ENCODE measurements at places on chromosomes 7 and 10. TPM values are rescaled to one million over a fixed set of nuclear protein-coding genes. Genes with fewer than 3 reads are reported as not detected.

- peak; percentile 27 for DNase-seq
Measured at GRCh38 chr7:84509522-84509921, 314.9 kb upstream of the SEMA3A start.

DNA sequence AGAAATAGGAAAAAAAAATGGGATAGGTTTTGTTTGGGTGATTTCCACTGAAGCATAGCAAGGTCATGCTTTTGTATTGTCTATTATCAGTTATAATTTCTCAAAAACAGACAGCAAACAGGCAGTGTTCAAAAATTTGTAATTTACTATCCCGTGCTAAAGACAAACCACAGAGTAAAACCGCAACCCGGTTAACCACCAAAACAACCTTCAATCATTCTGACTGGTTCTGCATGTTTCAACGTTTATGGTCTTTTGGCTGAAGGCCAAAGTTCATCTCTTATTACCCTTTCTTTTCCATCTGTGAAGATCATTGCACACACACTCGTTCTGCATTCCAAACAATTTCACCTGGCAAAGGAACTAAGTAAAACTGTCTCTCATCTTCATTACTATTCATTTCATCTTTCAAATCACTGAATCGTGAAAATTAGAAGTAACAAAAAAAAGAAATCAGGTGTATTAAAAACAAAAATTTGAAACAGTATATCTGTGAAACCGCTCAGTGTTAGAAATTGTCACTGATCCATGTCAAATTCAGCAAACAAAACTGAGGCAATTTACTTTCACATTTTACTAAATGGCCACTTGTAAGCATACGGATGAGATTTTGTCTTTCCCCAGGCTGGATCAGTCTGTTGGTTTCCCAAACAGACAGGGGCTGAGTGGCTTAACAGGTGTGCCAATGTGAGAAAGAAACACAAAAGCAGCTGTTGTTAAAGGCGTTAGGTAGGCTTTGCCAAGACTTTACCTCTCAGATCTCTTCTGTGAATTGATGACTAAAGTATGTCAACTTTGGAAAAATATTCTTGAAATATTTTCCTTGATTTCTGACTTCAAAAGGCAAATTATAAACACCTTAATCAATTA lies 539.6 kb downstream of the CNTNAP2 start:
- no peak for DNase-seq

DNA sequence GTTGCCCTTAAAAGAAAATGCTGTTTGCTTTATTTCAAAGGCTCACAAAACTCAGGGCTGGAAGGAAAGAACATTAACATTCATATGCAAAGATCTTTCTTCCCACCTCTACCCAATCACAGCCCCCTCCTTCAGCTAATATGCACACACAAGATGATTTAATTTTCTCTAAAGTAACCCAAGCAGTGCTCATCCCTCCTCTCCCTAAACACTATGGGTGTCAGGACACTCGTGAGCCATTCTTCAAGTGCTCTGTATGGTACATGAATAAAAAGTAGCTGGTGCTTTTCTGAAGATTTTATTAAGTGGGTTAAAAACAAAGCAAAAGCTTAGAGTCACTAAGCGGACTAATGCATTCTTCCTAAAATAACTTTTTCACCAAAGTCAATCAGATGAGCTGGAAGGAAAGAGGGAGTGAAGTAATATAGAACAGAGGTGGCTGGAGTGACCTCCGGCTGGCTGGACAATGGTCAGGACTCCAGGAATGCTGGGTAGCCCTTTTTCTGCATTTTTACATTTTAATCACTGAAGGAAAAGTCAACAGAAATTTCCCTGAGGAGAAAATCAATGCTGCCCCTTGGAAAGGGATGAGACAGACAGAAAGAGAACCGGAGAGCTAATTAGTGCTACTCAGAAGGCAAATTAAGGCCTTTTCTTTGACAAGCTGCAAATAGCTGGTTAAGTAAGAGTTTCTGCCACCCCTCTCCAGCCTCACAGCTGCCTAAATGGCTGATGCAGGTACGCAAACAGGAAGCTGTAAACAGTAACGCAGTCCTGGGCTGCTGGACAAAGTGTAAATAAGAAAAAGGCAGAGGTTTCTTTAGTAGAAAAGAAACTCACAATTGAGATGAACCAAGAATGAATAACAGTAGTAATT lies 6.6 kb downstream of the DGKI start:
- no peak for DNase-seq

GRCh38 chr7:45217358-45217757 lies 59.8 kb downstream of the RAMP3 start:
- DNase-seq, result no peak

DNA sequence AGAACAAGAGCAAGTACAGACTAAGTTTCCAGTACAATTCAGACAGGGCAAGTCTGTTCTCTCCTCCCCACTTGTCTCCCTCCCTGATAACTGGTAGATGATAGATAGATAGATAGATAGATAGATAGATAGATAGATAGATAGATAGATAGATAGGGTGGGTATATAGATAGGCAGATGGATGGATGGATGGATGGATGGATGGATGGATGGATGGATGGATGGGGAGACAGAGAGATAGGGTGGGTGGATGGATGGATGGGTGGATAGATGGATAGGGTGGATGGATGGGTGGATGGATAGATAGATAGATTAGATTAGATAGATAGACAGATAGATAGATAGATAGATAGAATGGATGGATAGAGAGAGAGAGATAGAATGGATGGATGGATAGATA lies 152.8 kb upstream of the MKLN1 start:
- DNase-seq, result no peak

GRCh38 chr10:55400075-55400849 lies 599.2 kb upstream of the PCDH15 start:
- peak; percentile 8 for DNase-seq

GRCh38 chr7:44149571-44150465 lies 8.7 kb upstream of the MYL7 start:
- DNase-seq, result peak; percentile 62

- DNase-seq, result no peak
Measured at GRCh38 chr7:92228100-92228499, 17.6 kb downstream of the KRIT1 start.

- DNase-seq, result peak; percentile 16
Measured at GRCh38 chr10:106716381-106716780, 448.1 kb downstream of the SORCS1 start.

Gene C10orf105
- 0.20 TPM for polyA plus RNA-seq

Gene WDFY4
- 4.6 TPM for polyA plus RNA-seq

Gene MYO1G
- polyA plus RNA-seq, result 76.8 TPM

Gene WNT2
- polyA plus RNA-seq, result 3.1 TPM

Gene GPRIN2
- polyA plus RNA-seq, result 17.7 TPM

Gene UNC5B
- 7.2 TPM for polyA plus RNA-seq

Gene POU6F2
- polyA plus RNA-seq, result not detected

Gene SSC4D
- polyA plus RNA-seq, result 1.8 TPM

Gene HOXA7
- polyA plus RNA-seq, result 1.7 TPM

Gene SFXN3
- polyA plus RNA-seq, result 40.2 TPM

Gene CFAP70
- polyA plus RNA-seq, result 3.5 TPM

Gene ANLN
- 1.4 TPM for polyA plus RNA-seq

Gene CAMK2B
- polyA plus RNA-seq, result 0.12 TPM
